ENCODE measurements at places on chromosomes 1 and 21.

DNA sequence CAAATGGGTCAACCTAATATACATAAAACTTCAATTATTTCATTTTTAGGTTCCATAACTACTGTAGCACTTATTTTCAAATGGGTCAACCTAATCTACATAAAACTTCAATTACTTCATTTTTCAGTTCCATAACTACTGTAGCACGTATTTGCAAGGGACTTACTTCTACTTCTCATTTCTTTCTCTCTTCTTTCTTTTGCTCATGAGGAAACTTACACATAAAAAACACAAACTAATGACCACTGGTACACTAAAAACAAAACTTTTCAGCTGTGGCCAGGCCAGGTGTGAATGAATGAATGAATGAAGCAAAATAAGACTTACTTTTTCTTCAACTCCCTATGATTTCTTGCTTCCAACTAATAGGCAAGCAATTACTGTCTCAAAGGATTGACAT lies 11.7 kb downstream of the SYDE2 start:
- DNase-seq = no peak

- no peak for DNase-seq
These were observed 102.6 kb downstream of the APP start for GRCh38 chr21:26067836-26068594.

DNA sequence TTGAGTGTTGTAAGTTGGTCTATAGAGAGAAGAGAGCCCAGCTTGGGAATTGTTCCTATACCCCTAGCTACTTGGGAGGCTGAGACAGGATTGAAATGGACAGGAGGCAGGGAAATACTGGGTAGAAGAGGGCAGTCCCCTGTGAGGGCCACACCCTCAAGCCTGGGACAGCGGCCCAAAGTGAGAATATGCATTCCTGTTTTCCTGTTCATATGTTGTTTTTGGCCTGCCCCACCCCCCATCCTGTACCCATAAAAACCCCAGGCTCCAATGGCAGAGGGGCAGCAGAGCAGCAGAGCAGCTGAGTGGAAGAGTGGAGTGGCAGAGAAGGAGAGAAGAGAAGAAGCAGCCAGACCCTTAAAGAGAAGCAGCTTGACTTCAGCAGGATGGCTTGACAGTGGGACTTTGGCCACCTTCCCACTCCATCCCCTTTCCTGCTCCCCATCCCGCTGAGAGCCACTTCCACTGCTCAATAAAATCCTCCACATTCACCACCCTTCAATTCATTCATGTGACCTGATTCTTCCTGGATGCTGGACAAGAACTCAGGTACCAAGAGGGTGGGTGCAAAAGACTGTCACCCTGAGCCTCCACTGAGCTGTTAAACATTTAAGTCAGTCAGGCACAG lies 70.6 kb upstream of the PUM1 start:
- no peak for DNase-seq

GRCh38 chr1:54464031-54464476 lies 57.9 kb upstream of the SSBP3 start:
- DNase-seq = peak; percentile 8

GRCh38 chr1:209622841-209623829 lies 29.1 kb downstream of the LAMB3 start:
- no peak for DNase-seq

- DNase-seq = no peak
These were observed 62.3 kb downstream of the S1PR1 start for GRCh38 chr1:101299141-101299540.

DNA sequence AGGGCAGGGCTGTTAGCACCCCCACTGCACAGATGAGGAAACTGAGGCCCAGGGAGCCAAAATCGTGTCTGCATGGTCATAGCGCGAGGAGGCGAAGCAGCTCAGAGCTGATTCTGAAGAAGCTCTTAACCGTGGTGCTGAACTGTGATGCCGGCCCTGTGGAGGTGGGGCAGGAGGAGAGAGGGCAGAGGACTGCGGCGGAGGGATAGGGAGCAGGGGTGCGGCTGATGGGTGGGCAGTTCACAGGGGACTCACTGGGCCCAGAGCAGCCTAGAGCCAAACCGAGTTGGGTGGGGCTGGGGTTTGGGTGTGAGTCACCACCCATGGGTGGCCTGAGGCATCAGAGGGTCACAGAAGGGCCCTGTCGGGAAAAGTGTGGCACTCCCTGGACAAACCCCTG lies 74.7 kb downstream of the RAP1GAP start:
- no peak for DNase-seq
